AG09309 (cell line): ENCODE measurements at places on chromosomes 4 and X.

DNA sequence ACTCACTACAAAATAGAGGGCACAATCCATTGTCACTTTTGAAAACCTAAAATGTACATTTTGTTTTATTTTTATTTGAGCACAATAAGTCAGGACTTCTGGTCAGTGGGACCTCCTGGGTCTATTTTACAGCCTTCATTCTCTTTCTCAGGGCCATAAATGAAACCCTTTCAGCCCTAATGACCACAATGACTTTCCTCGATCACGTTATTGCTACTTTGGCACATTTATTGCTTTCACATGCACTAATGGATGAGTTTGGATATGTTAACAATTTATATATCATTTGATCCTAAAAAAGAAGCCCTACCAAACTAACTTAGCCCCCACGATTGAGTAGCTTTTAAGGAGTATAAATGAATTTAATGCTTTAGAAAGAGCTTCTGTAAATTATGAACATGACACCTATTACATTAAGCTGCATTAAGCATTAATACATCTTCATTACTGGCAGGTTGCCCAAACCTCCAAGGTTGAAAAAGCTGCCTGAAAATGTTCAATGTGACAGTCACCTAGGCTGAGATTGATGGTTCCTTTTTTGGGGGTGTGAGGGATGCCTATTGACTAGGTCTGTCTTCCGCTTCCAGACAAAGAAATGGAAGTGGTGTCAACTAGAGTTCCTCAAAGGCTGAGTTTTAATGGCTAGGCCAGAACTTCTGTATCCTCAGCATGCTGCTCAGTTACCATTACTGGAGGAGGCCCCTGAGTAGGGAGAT is 296.4 kb downstream of the GPAT3 start:
- no peak for DNase-seq

GRCh38 chrX:124098089-124098488 is 136.6 kb downstream of the STAG2 start:
- DNase-seq, result peak; percentile 8

GRCh38 chr4:7959078-7959477 is 19.4 kb upstream of the AFAP1 start:
- no peak for DNase-seq

- no peak for DNase-seq
Measured at GRCh38 chr4:123666486-123666885, 269.9 kb downstream of the SPRY1 start.

GRCh38 chrX:77900688-77901087 is 1.4 kb downstream of the COX7B start:
- DNase-seq, result no peak

- DNase-seq, result no peak
Measured at GRCh38 chrX:129777218-129778030, 2.3 kb upstream of the SASH3 start.

GRCh38 chr4:168677063-168677462 is 180.2 kb downstream of the PALLD start:
- no peak for DNase-seq

DNA sequence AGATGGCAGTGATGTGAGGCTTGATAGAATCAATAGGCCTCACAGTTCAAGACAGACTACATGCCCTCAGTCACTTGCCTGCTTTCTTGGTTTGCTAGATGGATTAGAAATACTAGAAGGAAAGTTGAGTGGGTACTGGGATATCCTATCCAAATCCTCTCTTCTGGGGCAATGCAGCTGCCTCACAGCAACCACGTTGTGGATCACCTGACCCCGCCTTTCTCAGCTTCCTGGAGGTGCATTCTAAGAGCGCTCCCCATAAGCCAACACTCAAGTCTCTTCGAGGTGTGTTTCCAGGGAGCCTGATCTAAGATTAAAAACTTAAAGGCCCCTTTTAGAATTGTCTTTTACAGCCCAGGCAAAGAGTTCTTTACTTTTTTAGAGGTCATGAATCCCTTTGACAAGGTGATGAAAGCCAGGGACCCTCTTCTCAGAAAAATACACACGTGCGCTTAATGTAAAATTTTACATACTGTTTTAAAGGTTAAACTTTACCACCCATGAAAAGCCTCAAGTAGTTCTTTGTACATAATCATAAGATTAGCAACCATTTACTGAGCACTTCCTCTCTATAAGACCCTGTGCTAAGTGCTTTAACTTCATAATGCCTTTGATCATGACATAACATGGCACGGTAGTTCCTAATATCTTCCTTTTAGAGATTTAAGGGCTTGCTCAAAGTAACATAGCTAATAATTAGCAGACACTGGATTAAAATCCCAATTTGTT is 840 bp upstream of the RPL34 start:
- no peak for DNase-seq

- no peak for DNase-seq
Measured at GRCh38 chr4:11232015-11232414, 196.7 kb downstream of the HS3ST1 start.

DNA sequence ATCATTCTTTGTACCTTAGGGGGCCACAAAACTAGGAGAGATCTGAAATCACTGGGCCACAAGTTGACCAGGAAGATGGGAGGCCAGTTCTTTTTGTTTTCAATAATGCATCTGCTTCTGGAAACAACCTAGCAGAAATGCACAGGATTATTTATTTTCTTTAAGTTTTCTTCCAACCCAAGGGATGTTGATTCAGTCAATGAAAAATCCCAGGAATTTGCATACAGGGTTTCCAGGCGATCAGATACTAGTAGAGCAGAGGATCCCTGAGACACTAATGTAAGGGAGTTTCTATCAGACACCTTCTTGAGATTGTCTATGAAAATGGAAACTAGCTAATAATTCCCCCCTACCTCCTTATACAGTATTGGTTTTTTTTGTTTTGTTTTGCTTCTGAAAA is 7.4 kb downstream of the ATOH1 start:
- no peak for DNase-seq

GRCh38 chrX:18877469-18877868 is 106.4 kb downstream of the PHKA2 start:
- DNase-seq, result no peak

- DNase-seq, result peak; percentile 57
Measured at GRCh38 chr4:151744614-151745013, 16.2 kb downstream of the GATB start.

DNA sequence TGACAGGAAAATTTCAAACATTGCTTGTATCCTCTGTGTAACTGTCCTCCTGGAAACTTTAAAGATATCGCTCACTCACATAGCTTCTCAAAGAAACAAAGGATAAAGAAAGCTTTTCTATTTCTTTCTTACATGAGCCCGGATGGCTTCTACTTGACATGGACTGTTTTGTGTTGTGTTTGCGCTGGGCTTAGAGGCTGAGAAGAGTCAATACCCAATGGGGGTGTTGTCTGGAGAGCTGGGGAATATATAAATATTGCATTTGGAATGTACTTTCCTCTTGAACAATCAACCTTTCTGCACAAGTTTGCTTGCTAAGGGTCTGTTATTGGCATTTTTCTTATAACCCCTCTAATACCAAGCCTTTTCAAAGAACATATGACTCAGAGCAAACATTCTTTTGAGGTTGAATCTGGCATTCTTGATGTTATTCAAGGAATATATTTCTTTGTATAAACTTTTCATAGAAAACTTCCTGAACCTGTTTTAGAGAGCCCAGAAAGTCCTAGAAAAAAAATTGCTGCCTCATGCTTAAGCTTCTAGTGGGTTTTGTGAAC is 331.9 kb downstream of the PACRGL start:
- no peak for DNase-seq

DNA sequence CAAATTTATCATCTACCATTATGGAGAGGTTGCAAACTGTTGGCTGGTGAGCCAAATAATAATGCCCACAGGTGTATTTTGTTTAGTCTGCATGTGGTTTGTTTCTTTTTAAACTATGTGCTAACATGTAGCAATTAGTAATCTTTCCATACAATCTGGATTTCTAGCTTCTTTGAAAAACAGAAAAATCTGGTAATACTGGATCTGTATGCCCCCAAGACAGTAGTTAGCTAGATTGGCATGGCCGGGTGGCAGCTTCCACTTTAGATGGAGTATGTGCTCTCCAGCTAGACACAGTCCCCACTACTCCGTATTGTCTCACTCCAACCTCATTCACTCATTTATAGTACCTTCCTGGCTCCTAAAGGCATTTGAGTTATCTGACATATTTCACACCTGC is 91.3 kb downstream of the NHSL2 start:
- no peak for DNase-seq

- DNase-seq, result no peak
Measured at GRCh38 chr4:27844376-27844775, 983.7 kb downstream of the STIM2 start.

DNA sequence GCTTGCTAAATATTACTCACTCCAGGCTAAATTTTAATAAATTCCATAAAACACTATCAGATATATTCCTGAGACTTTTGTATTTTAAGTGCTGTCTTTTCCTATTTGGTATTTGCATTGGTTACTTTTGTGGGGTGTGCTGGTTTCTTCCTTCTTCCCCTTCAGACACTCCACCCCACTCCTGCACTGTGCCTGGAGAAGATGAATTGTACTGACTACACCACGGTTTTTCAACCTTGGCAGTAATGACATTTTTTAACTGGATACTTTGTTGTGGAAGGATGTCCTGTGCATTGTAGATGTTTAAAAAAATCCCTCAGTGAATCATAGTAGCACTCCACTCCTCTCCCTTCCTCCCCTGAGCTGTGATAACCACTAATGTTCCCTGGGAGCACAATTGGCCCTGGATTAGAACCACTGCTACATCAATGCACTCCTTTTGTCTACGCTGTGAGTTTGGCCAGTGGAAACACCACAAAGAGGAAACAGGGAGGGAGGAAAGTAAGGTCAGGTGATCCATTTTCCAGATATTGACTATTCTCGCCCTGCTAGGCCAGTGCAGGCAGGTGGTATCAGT is 36.3 kb downstream of the SNCA start:
- no peak for DNase-seq

DNA sequence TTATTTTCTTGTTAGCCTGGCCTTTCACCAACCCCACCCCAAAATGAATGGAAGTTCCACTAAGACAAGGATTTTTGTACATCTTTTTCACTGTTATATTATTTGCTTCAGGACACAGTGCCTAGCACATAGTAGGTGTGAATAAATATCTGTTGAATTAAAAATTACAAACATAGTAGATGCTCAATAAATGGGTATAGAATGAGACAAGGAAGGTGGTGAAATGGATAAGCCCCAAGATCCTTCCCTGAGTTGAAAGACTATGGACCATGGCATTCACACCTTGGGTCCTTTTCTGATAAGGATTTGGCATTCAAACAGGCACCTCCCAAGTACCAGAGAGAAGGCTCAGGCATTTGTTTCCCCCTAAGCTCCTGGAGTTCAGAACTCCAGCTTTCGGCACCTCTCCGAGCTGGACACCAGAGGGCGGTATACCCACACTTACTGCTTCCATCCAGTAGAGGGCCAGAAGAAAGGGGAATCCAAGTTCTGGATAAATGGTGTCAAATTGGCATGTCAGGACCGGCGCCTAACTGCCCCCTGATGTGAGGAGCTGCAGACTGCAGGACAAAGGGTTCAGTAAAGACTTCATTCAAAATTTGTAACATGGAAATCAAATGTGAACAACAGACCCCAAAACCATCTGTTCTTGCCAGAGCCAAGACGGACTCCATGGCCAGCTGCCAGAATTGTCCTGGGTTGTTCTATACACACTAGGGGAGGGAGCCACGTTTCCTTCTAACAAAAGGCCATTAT is 193.0 kb downstream of the GPC3 start:
- DNase-seq, result peak; percentile 32

GRCh38 chr4:172393220-172393619 is 580.0 kb downstream of the GALNTL6 start:
- no peak for DNase-seq

GRCh38 chr4:143389579-143390195 is 53.0 kb downstream of the GAB1 start:
- no peak for DNase-seq

GRCh38 chrX:145773006-145773405 is 44.6 kb upstream of the SLITRK2 start:
- no peak for DNase-seq

DNA sequence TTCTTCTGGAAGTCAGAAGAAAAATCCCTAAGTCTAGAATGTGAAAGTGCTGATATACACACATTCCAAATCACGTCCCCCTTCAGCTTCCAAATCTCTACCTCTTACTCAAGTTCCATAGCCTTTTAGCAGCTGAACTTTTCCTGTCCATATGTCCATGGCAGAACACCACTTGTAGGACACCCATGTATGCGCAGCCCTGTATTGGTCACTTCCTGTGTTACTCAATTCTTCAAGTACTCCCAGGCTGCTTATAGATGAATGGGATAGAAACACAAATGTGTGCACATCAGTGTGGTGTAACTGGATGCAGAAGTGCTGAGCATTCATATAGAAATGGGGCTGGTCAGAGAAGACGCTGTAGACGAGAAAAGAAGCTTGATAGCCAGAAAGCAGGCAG is 18.8 kb downstream of the SRPX2 start:
- no peak for DNase-seq

DNA sequence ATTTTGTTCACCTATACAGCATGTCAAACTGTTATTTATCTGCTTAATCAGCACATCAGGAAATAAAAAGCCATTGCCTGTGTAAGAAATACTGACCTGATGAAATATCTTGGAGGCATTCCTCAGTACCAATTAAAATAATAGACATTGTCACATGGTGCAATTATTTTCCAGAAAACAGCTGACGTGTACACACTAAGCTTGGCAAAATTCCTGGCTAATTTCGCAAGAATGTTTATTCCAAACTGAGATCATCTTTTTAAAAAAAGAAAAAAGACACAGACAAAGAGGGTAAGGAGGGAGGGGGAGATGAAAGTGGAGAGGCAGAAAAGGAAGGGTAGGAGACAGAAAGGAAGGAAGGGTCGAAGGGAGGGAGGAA is 61.9 kb upstream of the NFKB1 start:
- DNase-seq, result peak; percentile 90

DNA sequence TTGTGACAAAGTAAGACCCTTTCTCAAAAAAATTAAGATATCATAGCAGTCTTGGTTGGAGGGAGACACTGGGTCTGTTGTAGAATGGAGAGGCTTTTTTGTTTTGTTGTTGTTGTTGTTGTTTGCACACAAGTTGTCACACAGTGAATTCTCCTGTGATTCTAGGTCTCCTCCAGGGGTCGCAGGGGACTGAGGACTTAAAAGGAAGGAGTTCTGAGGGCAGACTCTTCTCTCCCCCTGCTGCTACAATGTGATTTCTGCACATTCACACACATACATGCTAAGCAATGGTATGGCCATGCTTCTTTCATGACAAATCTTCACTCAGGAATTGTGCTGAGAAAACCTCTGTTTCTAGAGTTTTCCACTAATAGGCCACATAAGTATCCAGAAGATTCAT is 71.1 kb downstream of the ZNF732 start:
- DNase-seq, result no peak

DNA sequence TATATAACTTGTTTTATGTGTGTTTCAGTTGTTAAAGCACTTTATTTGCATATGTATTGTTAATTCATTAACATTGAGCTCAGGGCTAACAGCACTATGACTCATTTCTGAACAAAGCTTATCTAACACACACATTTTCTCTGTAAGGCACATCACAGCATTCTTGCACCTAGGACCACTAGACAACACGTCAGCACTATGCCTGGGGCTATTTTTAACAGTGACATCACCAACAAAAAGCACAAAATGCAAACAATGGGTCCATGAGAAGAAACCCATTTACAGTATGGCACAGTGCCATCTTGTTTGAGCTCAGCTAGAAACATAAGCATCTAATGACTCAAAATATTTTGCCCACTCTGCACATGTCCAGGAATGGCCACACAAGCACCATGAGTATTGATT is 124.4 kb downstream of the RELL1 start:
- no peak for DNase-seq

GRCh38 chrX:2478546-2479419 is 22.0 kb downstream of the DHRSX start:
- no peak for DNase-seq
